T-cell (primary cell): ENCODE measurements at places on chromosomes 7 and 10.

DNA sequence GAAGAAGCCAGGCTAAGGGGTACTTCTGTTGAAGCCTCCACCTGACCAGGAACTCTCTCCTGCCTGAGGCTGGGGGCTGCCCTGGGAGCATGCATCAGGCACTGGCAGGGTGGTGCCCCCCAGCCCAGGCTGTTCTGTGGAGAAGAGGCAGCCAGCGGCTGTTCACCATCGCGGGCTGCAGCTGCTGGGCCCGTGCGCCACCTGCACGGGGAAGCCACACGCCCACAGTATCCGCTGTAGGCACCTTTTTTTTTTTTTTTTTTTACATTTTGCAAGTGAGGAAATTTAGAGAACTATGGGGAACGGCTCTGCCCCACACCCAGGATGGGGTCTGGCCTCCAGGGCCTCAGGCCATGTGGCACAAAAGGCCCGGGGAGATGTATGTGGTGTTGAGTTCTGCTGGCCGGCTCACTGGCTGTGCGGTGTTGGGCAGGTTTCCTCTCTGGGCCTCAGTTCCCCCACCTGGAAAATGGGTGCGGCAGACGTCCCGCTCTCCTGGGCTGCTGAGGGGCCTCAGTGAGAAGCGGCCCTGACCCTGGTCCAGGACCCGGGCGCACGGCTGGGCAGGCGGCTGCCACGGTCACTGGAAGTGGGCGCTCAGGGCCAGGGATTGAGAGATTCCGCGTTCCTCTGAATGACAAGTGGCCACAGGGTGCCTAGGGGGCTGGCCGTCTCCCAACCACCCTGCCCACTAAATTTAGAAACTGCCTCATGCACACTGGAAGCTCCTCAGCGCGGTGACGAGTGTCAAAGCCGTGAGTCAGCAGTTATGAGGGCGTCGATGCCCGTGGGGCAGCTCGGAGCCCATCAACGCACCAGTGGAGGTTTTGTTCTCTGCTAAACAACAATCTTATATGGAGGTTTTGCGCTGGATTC is 8.8 kb upstream of the INTS1 start:
- peak; percentile 42 for DNase-seq

GRCh38 chr10:21715531-21716195 is 181.6 kb downstream of the MLLT10 start:
- DNase-seq: no peak

DNA sequence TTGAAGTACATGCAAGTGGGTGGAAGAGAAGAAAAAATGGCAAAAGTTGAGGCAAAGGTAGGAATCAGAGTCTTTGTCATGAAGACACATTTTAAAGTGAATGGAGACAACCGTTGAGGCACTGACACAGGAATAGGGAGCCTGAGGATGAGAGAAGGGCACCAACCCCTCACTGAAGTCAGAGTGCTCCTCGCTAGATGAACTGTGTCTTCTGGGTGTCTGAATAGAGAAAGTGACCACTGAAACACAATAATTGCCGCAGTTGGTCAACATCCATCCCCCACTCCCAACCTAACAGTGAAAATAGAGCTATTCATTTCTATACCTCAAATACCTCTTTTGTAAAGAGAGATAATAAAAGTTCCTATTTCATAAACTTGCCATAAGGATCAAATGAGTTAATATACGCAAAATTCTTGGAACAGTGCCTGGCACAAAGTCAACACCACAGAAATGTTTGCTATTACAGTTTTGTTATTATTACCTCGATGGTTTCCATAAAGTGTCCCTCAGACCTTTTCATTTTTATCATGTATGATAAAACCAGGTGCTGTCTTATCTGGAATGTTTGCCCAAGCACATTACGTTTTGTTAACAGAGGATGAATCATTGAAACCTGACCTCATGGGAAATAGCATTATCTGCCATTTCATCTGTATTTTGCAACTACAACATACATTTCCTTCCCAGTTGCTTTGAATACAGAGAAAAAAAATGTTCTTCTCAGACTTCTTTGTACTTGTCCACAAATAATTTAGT is 61.8 kb upstream of the SP4 start:
- DNase-seq: no peak

GRCh38 chr7:158955932-158956804 is 99.8 kb downstream of the DYNC2I1 start:
- DNase-seq: no peak

GRCh38 chr10:128526791-128527375 is 400.7 kb upstream of the MKI67 start:
- no peak for DNase-seq

- no peak for DNase-seq
These were observed 285.8 kb upstream of the SP4 start for GRCh38 chr7:21142081-21142480.

DNA sequence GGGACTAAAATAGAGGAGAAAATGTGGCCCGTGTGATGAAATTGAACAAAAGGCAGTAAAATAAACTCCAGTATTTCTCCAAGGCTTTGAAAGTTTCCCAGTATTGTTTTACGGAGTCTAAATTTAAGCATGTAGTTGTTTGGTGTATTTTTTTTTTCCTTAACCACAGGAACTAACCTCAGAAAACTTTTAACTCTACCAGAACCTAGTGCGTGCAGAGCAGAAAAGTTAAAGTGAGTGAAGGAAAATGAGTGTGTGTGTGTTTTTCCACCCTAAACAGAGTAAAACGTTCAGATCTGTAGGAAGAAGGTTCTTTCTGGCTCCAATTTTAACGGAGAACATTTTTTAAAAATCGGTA is 812 bp downstream of the PROSER2 start:
- DNase-seq: no peak

GRCh38 chr7:157293413-157293788 is 43.4 kb upstream of the DNAJB6 start:
- DNase-seq: no peak

GRCh38 chr7:18647582-18647981 is 152.0 kb downstream of the HDAC9 start:
- DNase-seq: no peak

DNA sequence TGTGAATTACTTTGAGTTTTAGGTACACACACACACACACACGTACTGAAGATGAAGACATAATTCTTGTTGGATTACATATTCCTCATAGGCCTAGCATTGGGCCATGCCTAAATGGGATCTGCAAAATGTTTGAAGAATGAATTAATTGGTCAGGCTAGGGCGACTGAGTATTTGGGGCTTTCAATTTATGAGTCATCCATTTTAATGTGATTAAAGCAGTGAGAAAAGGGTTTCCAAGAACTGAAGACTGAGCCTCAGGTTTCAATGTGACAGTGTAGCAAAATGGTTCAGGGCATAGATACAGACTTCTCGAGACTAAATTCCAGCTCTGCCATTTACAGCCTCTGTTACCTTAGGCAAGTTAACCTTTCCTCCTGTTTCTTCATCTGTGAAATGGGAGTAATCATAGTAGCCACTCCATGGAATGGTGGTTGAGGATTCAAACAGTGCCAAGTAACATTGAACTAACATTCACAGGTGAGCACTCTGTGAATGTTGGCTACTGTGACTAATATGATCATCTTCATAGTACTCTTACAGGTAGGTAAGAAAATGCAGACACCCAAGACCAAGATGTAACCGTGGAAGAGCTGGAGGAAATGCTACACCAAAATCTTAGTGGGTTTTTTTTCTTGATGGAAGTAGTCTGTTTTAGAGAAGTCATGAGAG is 7.6 kb downstream of the BPGM start:
- no peak for DNase-seq

DNA sequence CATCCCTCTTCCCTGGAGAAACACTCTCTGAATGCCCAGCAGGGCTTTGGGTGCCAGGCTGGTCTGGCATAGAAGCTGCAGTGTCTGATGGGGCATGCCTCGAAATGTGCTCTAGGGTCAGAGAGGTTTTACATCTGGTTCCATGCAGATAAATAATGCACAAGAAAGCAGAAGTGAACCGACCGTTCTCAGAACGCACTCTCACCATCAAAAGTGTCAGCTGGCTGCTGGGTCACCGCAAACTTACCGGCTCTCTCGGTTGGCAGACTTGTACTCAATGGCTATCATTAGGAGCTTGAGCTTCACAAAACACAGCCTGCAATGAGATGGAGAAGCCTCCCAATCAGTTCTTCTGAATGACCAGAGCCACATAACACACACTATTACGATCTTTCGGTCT is 610.0 kb downstream of the KCNMA1 start:
- no peak for DNase-seq

DNA sequence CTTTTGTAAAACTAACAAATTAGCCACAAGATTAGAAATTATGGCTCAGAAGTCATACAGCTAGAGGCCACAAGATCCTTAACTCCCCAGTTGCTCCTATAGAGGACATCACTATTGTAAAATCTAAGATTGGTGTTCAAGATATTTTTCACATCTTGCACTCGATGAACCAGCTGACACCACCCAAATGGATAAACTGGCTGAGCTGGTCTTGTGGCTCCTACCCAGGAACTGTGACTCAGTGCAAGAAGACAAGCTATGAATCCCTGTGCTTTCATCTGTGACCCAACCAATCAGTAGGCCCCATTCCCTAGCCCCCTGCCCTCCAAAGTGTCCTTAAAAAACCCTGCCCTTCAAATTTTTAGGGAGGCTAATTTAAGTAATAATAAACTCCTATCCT is 27.9 kb upstream of the R3HCC1L start:
- DNase-seq: no peak

GRCh38 chr7:31553661-31554081 is 39.8 kb downstream of the ITPRID1 start:
- DNase-seq: no peak

- DNase-seq: no peak
These were observed 138.1 kb downstream of the MACC1 start for GRCh38 chr7:20079080-20079479.

- no peak for DNase-seq
These were observed 1.5 kb downstream of the PDLIM1 start for GRCh38 chr10:95289003-95289920.

DNA sequence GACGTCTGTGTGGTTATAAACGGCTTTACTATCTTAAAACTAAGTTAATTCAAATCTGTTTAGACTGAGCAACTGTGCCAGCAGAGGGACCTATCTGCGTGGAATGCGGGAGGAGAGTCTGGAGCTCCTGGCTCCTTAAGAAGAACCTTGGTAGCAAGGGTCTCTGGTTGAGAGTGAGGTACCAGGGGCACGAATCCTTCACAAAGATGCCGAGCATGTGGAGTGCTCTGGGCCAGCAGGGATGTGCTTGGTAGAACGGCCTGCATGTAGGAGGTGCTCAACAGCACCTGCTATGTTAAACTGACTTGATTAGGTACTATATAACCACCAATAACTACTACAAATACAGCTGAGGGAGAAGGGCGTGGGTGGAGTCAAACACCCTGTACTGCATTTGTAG is 102.6 kb downstream of the VIPR2 start:
- no peak for DNase-seq

DNA sequence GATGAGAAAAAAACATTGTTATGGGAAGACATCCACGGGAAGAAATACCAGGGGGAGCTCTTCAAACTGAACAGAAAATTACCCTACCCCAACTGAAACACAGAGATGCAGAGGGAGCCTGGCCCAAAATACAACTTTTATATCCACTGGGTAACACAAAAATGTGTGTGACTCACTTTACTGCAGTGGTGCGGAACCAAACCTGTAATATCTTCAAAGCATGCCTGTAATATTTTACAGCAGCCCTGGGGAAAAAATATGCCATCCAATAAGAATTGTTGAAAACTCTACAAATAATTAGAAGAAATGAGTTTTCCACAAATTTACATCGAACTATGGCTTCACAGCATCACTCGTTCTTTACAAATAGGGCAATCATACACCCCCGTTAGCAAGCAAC is 49.8 kb upstream of the SRRM3 start:
- no peak for DNase-seq

GRCh38 chr10:30413996-30414576 is 19.9 kb upstream of the MAP3K8 start:
- no peak for DNase-seq

DNA sequence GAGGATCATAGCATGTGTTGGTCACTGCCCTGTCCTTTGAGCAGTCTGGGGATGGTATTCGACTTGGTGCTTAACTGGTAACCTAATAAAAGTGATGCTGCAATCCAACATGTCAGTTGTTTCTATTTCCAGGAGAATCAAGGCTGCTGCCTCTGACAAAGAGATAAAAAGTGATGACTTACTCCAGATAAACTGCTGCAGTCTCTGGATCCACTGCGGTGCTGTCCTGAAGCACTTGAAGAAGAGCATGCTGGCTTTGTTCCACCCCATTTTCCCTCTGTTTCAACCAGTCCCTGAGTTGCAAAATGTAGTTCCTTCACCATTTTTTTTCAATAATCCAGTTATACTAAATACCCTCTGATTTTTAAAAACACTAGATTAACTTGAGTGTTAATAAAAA is 403.5 kb upstream of the ANKRD30A start:
- no peak for DNase-seq

DNA sequence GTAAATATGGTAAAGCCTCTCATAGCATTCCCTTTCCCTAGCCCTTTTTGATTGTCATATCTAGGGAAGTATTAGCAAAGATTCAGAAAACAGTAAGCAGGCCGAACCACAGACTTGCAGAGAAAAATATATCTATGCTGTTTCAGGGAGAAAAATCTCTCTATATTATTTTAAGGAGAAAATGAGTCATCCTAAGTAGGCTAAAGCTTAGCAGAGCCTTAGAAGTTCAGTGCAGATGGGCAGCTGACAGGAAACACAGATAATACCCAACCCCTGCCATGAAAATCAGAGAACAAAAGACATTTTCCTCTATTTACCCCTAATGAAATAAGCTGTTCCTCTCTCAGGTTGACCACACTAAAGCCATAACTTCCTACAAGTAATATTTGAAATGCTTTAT is 16.5 kb downstream of the C1QL3 start:
- DNase-seq: no peak

DNA sequence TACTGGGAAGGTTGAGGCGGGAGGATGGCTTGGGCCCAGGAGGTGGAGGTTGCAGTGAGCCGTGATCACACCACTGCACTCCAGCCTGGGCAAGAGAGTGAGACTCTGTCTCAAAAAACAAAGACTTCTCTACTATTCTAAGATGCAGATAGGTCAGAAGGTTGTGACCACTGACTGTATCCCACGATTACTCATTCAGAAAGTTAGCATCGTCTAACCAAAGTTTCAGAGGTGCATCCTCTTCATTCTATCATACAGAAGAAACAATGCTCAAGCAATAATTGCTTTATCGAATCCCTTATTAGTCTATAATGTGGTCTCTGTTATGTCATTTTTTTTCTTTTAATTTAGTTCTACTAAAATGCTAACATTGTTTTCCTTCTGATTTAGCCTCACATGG is 348.7 kb upstream of the LRGUK start:
- DNase-seq: no peak

DNA sequence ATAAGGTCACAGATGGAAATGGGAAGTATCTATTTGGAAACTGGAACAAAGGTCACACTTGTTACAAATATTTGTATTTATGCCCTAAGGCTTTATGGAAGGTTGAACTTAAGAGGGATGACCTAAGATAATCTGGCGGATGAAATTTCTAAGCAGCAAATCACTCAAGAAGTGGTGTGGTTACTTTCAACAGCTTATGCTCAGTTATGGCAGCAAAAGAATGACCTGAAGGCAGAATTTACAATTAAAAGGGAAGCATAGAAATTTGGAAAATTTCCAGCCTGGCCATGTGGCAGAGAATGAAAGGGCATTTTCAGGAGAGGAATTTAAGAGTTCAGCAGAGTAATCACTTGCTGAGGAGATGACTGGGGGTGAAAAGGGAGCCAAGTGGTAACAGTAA is 95.8 kb upstream of the TNS3 start:
- DNase-seq: no peak
